Daoy (cell line): ENCODE measurements at places on chromosomes 2 and 18. TPM values are rescaled to one million over a fixed set of nuclear protein-coding genes. Genes with fewer than 3 reads are reported as not detected.

Gene LRRTM1
- not detected in 2 replicates for total RNA-seq

Gene PPM1G
- total RNA-seq = 197 and 212 TPM in 2 replicates

Gene CCDC68
- 0.18 and 3.5 TPM in 2 replicates for total RNA-seq

Gene IL36RN
- not detected in 2 replicates for total RNA-seq

Gene GPBAR1
- not detected in 2 replicates for total RNA-seq

Gene ACVR1C
- total RNA-seq = 0.34 and 0.39 TPM in 2 replicates

Gene COPS9
- total RNA-seq = 160 and 169 TPM in 2 replicates

Gene OTOF
- total RNA-seq = not detected in 2 replicates

Gene REG1B
- not detected in 2 replicates for total RNA-seq

Gene ACTG2
- 0.18 and 0.74 TPM in 2 replicates for total RNA-seq

DNA sequence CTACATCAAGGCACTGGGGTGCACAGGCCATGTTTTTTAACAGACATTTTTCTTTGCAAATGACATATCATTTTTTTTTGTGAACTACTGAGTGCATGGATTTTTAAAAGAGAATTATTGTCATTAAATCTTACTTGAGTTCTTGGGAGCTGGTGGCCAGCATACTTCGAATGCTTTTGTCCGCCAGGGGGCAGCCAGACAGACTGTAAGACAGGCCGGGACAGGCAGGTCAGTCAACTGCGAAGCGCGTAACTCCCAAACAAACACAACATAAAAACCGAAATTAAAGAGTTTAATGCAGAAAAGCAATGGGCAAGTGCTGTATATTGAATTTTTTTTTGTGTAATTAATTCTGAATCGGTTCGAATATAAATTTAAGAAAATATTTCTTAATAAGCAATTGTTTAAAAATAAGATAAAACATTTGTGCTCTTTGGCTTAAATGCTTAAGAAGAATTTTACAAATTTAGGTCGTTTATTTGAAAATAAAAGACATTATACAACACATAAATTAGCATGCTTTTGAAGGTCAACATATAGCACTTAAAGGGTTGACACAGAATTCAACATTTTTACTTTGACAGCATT, 142.2 kb upstream of the PXDN start:
- peak; percentile 83 for DNase-seq

GRCh38 chr2:100036793-100037192, 105.6 kb downstream of the AFF3 start:
- DNase-seq = no peak

DNA sequence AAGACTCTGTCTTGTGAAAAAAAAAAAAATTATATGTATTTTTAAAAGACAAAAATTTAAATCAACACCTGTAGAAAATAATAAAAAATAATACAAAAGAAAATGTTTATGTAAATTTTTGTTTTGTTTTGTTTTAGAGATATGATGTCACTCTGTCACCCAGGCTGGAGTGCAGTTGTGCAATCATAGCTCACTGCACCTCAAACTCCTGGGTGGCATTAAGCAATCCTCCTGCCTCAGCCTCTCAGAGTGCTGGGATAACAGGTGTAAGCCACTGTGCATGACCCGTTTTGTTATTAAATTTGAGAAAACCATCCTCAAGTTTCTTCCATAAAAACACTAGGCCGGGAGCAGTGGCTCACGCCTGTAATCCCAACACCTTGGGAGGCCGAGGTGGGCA, 56.2 kb upstream of the B3GNT7 start:
- DNase-seq = no peak

DNA sequence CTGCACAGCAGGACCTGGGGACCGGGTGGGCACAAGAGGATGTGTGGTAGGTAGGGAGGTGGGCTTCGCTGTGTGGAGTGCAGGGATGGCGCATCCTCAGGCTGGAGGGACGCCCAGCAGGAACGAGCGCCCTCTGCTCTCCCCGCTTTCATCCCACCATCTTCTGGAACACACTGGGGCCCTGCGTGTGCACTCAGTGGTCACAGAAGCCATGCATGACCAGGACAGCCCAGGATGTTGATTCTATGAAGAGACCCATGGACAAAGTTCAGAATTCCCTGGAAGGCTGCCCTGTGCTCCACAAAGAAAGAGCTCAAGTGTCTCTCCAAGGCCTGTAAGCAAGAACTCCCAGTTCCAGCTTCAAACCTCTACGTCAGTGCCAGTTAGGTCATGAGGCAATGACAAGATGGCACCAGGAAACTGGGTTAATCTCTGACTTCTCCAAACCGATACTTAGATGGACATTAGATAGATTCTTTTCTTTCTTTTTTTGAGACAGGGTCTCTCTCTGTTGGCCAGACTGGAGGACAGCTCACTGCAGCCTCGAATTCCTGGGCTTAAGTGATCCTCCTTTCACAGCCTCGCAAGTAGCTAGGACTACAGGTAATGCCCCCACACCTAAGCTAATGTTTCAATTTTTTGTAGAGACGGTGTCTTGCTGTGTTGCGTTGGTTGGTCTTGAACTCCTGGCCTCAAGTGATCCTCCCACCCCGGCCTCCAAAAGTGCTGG, 3.4 kb downstream of the SLC66A2 start:
- DNase-seq = no peak

GRCh38 chr2:134504586-134505336, 214.0 kb downstream of the TMEM163 start:
- DNase-seq = no peak

DNA sequence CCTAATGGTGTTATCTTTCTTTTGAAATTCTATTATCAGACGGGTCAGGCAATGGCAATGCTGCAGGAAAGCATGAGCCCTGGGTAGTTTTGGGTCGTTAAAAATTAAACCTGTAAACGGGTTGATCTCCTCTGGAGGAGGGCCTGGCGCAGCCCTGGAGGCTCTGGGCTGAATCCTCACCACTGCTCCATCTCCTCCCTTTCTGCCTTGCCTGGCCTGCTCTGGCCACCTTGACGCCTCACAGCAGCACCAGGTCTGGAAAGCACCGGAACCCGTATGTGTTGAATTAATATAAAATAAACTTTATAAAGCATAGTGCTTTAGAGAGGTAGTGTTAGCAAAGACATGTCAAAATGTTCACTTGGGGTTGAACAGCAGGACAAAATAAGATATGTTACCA, 316.1 kb downstream of the LNPK start:
- no peak for DNase-seq

DNA sequence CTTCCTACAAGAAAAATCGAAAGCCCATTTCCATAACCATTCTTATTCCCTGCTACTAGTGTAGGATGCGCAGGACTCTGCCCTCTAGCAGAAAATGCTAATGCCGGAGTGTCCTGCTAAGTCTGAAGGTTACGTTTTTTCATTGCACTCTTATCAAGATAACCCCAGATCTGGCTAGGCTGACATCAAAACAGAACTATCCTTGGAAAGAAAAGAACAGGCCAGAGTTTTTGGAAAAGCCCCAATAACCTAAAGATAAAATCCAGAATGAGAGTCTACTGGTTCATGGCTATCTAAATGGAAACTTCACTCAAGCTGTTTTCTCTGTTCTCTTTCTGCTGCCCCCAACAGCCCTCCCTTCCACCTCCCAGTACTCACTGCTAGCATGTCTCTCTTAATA, 913 bp downstream of the RNF152 start:
- DNase-seq = no peak

GRCh38 chr2:167398873-167399272, 510.6 kb downstream of the XIRP2 start:
- DNase-seq = no peak

GRCh38 chr18:54877076-54877475, 48.8 kb downstream of the RAB27B start:
- DNase-seq = no peak

DNA sequence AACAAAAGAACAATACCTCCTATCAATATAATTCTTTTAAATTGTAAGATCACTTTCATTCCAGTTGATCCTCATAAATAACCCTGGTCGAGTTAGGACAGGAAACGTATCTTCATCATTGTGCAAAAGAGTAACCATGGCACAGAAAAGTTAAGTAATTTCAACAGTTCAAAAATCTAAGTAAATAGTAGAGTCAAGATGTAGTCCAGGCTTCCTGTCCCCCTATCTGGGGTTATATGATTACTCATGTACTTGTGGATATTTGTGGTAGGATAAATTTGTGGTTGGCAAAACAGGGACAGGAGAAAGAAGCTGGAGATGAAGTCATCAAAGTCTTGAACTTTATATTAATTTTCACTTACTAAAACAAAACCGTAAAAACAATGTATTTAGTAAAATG, 772.6 kb downstream of the TSN start:
- DNase-seq = peak; percentile 41

- no peak for DNase-seq
Observed at GRCh38 chr2:88614497-88615157, 12.6 kb downstream of the EIF2AK3 start.

- no peak for DNase-seq
Observed at GRCh38 chr2:2660789-2661355, 329.8 kb upstream of the MYT1L start.

GRCh38 chr18:45980229-45980628, 13.1 kb upstream of the EPG5 start:
- no peak for DNase-seq

- DNase-seq = no peak
Observed at GRCh38 chr2:45992741-45993475, 304.3 kb upstream of the EPAS1 start.

DNA sequence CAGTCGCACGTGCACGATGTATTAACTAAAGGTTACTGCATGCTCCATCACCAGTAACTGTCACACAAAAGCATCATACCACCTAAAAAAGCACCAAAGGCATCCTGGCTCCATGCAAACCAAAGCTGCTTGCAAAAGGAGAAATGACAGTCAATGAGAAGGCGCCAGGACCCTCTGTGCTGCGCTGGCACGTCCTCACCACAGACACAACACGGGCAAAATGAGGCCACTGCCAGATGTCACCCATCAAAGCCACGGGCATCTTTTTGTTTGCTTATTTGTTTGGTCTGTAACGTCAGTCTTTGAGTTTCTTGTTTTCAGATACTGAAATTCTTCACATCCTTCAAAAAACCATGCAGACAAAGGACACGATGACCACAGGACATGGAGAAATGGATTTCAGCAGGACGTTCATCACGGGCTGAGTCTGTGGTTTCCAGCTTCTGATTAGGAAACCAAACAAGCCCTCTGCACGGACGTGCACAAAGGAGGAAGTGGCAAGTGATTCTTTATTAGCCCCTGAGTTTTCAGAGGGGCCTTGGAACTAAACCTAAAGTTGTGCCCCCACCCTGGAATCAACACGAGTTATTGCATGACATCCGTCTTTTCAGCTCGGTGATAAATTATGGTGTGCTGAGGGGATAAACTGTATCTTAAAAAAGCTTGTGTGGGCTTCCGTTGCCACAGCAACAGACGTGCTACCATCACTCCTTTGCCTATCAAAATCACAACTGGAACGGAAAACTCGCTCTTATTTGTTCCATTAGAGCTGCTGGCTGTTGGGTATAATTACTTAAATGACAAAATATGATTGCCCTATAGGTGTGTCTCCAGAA, 181.8 kb downstream of the EIPR1 start:
- no peak for DNase-seq

- no peak for DNase-seq
Observed at GRCh38 chr2:32860385-32860784, 86.4 kb upstream of the LTBP1 start.
